SK-N-SH (cell line): ENCODE measurements at places on chromosomes 16 and 17.

DNA sequence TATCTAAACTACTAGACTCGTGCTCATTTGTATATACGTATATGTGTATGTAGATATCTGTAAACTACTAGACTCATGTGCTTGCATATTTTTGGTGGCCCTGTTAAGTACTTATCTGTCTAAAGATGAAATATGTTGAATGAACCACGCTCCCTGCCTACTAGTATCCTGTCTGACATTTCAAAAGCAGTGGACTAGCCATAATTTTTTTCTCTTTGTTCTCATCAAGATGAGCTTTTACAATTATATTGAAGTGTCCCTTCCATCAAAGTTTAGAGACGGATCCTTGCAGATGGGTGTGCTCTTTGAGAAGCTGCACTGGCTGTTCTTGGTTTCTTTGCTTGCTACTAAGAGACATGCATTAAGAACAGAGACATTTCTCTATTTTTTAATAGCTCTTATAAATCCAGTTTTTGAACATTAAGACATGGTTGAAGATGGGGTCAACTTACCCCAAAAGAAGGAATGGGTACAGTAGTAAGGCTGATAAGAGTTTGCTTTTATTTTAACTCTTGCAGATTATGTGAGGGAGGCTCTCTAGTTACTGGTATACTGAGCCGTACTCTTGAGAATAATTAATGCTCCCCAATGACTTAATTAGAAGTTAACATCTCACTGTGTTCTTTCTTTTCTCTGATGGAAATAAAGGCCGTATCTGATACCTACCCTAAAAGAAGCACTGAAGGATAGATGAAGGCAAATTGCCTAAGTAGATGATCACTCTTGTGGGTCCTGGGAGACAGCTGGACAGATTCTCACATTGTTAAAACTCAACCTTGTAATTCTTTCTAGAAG, 3.4 kb downstream of the CNTNAP4 start:
- H3K27me3 ChIP-seq = no peaks in the 10 kb centered on the region
- H3K36me3 ChIP-seq = no peaks in the 10 kb centered on the region
- no peak overlapping the region for H3K27ac ChIP-seq
- no peak for DNase-seq
- no peak overlapping the region for H3K4me3 ChIP-seq

GRCh38 chr17:10857976-10858375, 20.1 kb upstream of the PIRT start:
- no peaks in the 10 kb centered on the region for H3K27me3 ChIP-seq
- H3K36me3 ChIP-seq = no peaks in the 10 kb centered on the region
- H3K27ac ChIP-seq = no peak overlapping the region

GRCh38 chr17:2393174-2393953, 7.5 kb downstream of the MNT start:
- H3K27ac ChIP-seq = peak overlapping the region; percentile 99
- H3K36me3 ChIP-seq = peaks cover 3% of the 10 kb centered on the region; the same call in 1 of the 2 replicates
- peaks cover 53% of the 10 kb centered on the region for H3K4me1 ChIP-seq

GRCh38 chr17:35341411-35341992, 31.9 kb downstream of the SLFN11 start:
- no peak overlapping the region for H3K27ac ChIP-seq
- H3K4me1 ChIP-seq = no peaks in the 10 kb centered on the region
- no peak for DNase-seq
- no peak overlapping the region for H3K4me3 ChIP-seq

- no peak overlapping the region for H3K4me3 ChIP-seq
- H3K27me3 ChIP-seq = no peaks in the 10 kb centered on the region
- no peaks in the 10 kb centered on the region for H3K4me1 ChIP-seq
These were observed 45.5 kb upstream of the CDH3 start for GRCh38 chr16:68599586-68599985.

- no peaks in the 10 kb centered on the region for H3K4me1 ChIP-seq
- DNase-seq = no peak
- H3K27me3 ChIP-seq = peaks cover under 1% of the 10 kb centered on the region; the same call in 1 of the 2 replicates
- H3K4me3 ChIP-seq = no peak overlapping the region
- H3K36me3 ChIP-seq = no peaks in the 10 kb centered on the region
These were observed 2.6 kb upstream of the KRTAP9-2 start for GRCh38 chr17:41223821-41224220.

DNA sequence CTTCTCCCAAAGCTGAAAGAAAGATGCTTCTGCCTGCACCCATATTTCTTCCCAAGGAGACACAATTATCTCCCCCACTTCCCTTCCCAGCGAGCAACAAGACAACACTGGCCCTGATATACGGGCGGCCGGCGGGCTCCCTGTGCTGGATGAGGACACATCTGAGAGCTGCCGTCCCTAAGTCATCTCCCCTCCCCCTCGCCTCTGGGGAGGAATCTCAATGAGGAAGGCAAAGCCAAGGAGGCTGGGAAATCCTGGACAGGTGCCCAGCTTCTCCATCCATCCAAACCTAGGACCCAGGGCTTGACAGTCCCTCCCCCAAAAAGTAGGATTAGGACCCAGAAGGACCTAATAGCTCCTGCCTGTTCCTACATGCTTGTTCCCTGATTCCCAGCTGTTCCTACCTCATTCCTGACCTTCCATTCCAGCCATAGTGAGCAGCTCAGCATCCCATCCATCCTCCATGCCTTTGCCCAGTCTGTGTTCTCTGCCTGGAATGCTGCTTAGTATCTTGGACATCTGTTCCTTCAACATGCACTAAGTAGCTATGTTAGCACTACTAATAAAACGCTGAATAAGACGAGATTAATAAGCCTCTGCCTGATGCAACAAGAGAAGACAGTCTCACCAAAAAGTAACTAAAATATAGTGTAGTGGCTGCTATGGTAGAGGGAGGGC, 167.9 kb downstream of the CCT6B start:
- H3K4me3 ChIP-seq = no peak overlapping the region
- no peaks in the 10 kb centered on the region for H3K36me3 ChIP-seq
- no peak overlapping the region for H3K27ac ChIP-seq

DNA sequence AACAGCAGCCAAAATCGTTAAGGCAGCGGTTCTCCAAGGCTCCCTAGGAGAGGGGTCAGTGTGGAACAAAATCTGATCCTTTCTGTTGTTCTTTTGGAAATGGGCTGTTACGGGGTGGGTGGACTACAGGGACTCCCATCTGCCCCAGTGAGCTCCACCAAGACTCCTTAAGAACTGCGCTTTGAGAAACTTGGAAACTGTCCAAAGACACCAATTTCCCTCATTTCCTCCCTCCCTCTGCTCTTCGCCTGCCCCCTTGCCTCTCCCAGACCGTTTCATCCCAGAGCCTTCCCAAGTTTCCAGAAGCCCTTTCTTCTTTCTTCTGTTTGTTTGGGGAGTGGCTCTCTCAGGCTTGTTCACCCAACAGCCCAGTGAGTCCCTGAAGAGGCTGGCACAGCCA, 205.4 kb downstream of the COPRS start:
- no peak for DNase-seq
- H3K4me1 ChIP-seq = no peaks in the 10 kb centered on the region
- no peaks in the 10 kb centered on the region for H3K27me3 ChIP-seq
- no peak overlapping the region for H3K27ac ChIP-seq
- no peaks in the 10 kb centered on the region for H3K36me3 ChIP-seq

GRCh38 chr16:57283959-57284208, 588 bp downstream of the PLLP start:
- no peaks in the 10 kb centered on the region for H3K4me1 ChIP-seq
- DNase-seq = no peak
- no peaks in the 10 kb centered on the region for H3K27me3 ChIP-seq
- no peak overlapping the region for H3K27ac ChIP-seq
- peak overlapping the region; percentile 49; the same call in 1 of the 2 replicates for H3K4me3 ChIP-seq

- DNase-seq = no peak
- no peaks in the 10 kb centered on the region for H3K27me3 ChIP-seq
- peaks cover 27% of the 10 kb centered on the region for H3K4me1 ChIP-seq
- H3K4me3 ChIP-seq = no peak overlapping the region
These were observed 16.4 kb upstream of the MARCHF10 start for GRCh38 chr17:62824290-62825131.

DNA sequence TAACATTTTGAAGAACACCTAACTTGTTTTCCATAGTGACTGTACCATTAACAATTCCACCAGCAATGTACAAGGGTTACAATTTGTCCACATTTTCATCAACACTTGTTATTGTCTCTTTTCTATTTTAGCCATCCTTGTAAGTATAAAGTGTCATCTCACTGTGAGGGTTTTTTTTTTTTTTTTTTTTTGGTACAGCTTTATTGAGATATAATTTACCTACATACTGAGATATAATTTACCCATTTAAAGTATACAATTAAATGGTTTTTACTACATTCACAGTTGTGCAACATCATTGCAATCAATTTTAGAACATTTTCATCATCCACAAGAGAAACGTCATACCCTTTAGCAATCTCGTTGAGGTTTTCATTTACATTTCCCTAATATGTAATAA, 17.9 kb upstream of the TMIGD1 start:
- no peaks in the 10 kb centered on the region for H3K27me3 ChIP-seq
- H3K27ac ChIP-seq = no peak overlapping the region
- H3K36me3 ChIP-seq = no peaks in the 10 kb centered on the region
- DNase-seq = no peak
- no peak overlapping the region for H3K4me3 ChIP-seq
- no peaks in the 10 kb centered on the region; the same call in 1 of the 2 replicates for H3K4me1 ChIP-seq

GRCh38 chr17:45770632-45771270, 13.4 kb upstream of the CRHR1 start:
- H3K4me3 ChIP-seq = no peak overlapping the region
- H3K36me3 ChIP-seq = no peaks in the 10 kb centered on the region
- DNase-seq = no peak
- H3K27ac ChIP-seq = no peak overlapping the region

DNA sequence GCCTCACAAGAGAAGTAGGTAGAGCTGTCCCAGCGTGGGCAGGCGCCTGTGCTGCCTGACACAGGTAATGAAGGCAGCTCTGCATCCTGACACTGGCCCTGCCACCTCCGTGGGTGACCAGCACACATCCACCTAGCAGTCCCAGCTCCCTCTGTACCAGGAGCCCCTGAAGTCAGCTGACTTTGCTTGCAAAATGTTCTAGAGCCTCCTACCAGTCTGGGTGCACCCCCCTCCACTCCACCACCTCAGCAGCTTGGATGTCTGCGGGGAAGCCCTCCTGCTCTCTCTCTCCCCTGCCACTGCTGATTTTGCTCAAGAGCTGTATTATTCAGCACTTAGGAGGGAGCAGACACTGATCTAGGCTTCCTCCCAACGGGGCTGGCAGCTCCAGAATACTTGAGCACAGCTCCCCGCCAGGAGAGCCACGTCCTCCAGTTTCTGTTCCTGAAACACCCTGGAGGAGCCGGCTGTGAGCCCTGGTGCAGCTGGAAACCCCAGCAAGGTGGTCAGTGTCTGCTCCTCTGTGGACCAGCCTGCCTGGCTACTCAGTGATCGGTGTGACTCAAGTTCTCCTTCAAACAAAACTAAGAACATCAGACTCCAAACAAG, 1.0 kb downstream of the RNF166 start:
- no peaks in the 10 kb centered on the region for H3K27me3 ChIP-seq
- DNase-seq = no peak
- H3K4me3 ChIP-seq = peak overlapping the region; percentile 99
- peaks cover 16% of the 10 kb centered on the region; the same call in 1 of the 2 replicates for H3K4me1 ChIP-seq
- peaks cover under 1% of the 10 kb centered on the region; the same call in 1 of the 2 replicates for H3K36me3 ChIP-seq
- no peak overlapping the region for H3K27ac ChIP-seq

DNA sequence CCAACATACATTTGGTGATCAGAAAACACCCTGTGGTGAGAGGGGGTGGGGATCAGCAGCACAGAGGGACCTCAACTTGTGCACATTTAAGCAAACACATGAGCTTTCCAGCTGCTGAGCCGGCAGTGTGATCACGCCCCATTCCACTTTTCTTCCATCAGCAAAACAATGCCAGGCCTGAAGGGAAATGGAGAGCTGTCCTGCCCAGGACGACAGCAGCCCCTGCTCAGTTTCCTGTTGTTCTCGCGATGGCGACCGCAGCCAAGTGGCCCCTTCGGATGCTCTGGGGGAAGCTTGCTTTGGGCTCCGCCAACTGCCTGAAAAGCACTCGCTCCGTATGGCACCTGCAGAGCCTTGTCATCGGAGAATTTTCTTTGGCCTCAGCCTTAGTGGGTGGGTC, 272.3 kb downstream of the FOXL1 start:
- H3K27ac ChIP-seq = no peak overlapping the region
- DNase-seq = no peak
- no peaks in the 10 kb centered on the region for H3K4me1 ChIP-seq
- H3K36me3 ChIP-seq = no peaks in the 10 kb centered on the region

DNA sequence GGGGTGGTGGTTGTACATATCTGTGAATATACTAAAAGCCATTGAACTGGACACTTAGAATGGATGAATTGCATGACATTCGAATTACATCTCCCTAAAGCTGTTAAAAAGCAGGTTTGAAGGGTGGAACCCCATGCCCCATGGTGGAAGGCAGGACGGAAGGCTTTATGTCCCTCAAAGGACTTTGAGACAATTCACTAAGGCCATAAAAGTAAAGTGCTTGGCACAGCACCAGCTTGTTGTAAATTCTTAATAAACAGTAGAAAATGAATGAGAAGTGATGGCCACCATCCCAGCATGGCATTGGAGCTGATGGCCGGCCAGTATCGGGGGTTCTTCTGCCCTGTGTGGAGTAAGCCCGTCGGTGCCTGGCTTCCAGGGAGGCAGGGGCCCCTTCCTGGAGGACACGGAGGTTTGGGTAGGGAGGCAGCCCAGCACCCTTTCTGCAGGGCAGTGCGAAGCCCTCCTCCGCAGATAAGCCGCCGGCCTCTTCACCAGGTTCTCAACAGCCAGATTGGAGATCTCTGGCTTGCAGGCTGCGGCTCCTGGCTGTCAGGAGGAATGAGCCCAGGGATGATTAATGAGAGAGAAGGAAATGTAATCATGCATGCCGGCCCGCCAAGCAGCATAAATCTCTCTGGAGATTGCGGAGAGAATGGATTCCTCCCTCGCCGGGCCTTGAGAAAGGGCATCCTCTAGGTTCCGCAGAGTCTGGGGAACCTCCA, 346.9 kb downstream of the FOXL1 start:
- H3K27ac ChIP-seq = peak overlapping the region; percentile 70
- no peaks in the 10 kb centered on the region for H3K36me3 ChIP-seq
- DNase-seq = no peak
- H3K4me3 ChIP-seq = no peak overlapping the region; the same call in 1 of the 2 replicates
- H3K4me1 ChIP-seq = no peaks in the 10 kb centered on the region

- DNase-seq = no peak
- H3K27ac ChIP-seq = no peak overlapping the region
- no peak overlapping the region for H3K4me3 ChIP-seq
These were observed 142.6 kb downstream of the KATNIP start for GRCh38 chr16:27692576-27692975.
